ENCODE measurements at places on chromosomes 4 and X.

DNA sequence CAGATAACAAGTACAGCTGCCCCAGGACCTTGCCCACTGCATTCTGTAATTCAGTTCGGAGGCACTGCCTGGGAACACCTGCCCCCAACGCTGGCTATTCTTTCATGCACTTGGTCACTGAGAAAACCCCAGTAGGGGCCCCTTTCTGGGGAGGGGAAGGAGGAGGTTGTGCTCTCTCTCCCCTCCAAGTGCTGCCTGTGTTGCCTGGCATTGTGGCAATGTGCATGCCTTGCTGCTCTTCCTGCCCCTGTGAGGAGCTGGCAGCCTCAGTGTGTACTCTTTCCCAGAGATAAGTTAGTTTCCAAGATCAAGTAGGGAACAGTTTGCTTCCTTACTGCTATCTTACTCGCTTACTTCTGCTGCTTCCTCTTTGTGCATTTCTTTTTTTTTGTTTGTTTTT is 90.8 kb downstream of the AASDH start:
- no peak for DNase-seq

GRCh38 chr4:121041307-121042090 is 30.8 kb downstream of the NDNF start:
- no peak for DNase-seq

- DNase-seq, result no peak
Observed at GRCh38 chr4:32840461-32841189, 2120.5 kb downstream of the PCDH7 start.

GRCh38 chr4:67713529-67714247 is 12.7 kb upstream of the UBA6 start:
- DNase-seq, result no peak

DNA sequence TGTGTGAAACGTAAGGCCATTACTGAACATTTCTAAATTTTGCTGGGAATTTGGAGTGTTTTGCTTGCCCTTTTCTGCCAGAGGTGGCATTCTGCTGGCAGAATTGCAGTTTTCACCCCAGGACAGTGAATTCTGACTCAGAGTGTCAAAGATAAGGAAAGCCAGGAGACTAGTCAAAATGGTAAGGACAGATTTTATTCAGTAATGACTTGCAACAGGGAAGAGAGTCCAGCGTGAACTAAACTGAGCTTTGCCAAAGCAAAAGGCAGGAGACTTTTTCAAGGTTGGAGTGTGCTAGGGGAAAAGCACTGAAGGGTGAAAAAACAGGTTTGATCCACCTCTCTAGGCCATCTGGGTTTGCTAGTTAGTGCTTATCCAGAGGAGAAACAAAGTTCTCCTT is 19.4 kb downstream of the MRFAP1 start:
- DNase-seq, result no peak

DNA sequence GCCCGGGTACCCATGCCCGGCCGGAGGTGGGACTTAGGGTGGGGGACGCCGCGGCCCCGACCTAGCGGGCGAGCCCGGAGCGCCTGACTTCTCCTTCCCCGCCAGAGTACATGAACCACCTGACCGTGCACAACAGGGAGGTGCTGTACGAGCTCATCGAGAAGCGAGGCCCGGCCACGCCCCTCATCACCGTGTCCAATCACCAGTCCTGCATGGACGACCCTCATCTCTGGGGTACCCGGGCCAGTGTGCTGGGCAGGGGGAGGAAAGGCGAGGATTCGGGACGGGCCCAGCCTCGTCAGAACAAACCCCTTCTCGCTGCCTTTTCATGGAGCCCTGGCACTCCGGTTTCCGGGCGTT is 622 bp downstream of the TAFAZZIN start:
- DNase-seq, result peak; percentile 64

- DNase-seq, result no peak
Observed at GRCh38 chrX:123525123-123525725, 207.6 kb downstream of the THOC2 start.

GRCh38 chr4:133151691-133152329 is 2.7 kb downstream of the PCDH10 start:
- DNase-seq, result no peak

- DNase-seq, result no peak
Observed at GRCh38 chr4:86006057-86006456, 353.8 kb downstream of the MAPK10 start.

GRCh38 chr4:187726485-187726884 is 269.1 kb upstream of the ZFP42 start:
- no peak for DNase-seq

- DNase-seq, result no peak
Observed at GRCh38 chr4:2318885-2319284, 57.0 kb upstream of the MXD4 start.

GRCh38 chrX:2782171-2782570 is 30.3 kb downstream of the XG start:
- DNase-seq, result no peak

GRCh38 chr4:38125816-38126215 is 165.6 kb downstream of the PTTG2 start:
- DNase-seq, result peak; percentile 74

DNA sequence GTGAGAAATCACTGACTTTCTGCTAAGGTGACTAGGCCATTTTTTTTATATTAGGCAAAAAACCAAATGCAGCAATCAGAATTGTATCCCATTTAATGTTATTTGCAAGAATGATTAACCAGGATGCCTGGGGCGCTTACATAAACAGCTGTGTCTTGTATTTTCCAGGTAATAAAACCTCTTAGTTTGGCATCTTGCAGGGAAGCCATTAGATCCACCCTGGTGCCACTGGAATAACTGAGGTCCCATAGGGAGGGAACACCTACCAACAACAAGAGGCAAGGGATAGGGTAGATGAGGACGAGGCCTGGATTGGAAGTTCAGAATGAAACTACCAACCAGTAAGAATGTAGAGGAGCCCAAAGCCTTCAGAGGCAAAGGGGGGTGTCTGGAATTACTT is 288.3 kb downstream of the ARHGAP24 start:
- DNase-seq, result no peak

DNA sequence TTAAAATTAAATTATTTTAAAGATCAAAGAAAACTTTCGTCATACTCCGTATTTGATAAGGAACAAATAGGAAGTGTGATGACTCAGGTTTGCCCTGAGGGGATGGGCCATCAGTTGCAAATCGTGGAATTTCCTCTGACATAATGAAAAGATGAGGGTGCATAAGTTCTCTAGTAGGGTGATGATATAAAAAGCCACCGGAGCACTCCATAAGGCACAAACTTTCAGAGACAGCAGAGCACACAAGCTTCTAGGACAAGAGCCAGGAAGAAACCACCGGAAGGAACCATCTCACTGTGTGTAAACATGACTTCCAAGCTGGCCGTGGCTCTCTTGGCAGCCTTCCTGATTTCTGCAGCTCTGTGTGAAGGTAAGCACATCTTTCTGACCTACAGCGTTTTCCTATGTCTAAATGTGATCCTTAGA is at the start of gene CXCL8:
Gene CXCL8, plus strand, starts transcription at position 217 of the 426 bp plus-strand sequence. Its CDS starts 90 bp downstream, at position 307.
- peak; percentile 79 for DNase-seq

DNA sequence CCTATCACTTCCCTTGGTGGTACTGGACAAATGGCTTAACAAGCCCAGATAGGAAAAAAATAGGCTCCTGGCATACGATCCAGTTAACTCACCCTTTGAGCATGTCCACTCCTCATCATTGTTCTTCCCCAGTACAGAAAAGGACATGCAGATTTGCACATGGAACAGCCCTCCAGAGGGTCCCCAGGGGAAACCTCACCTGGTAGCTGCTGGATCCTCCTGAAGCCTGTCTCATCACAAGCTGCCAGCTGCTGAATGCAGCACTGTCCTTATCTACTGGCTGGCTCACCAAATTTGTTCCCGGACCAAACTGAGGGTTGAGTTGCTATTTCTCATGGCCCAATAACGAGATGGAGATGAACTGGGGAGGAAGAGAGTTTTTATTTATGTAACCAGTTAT is 49.4 kb downstream of the SERTM2 start:
- no peak for DNase-seq

DNA sequence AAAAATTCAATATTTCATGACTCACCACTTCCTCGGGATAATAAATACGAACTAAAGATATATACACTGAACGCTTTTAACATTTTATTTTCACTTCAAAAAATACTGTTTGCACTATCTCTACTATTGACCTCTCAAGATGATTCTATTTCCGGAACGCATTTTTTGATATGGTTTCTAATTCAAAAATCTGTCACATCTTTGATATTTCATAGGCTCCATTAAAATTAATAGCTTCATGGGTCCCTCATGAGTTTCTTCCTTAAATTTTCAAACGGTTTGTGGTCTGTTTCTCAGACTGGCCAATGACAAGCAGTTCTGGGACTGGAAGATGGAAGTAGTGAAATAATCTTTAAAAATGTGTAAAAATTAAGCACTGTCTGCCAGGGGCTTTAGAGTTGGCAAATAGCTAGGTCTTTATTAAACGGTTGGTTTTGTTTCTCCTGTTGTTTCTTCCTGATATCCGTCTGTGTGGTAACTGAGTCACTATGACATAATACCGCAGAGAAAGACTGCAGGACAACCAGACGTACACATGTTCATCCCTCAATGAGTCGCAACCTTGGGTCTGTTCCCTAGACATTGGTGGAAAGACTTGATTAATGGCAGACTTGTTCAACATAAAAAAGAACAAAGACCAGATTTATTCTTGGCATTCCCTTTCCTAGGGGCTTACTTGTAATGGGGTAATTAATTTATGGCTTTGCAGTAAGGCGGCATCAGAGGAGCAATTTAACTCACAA is 133.8 kb downstream of the PALLD start:
- DNase-seq, result no peak

- no peak for DNase-seq
Observed at GRCh38 chrX:123695242-123695641, 37.6 kb downstream of the THOC2 start.

- DNase-seq, result no peak
Observed at GRCh38 chr4:157781361-157781760, 391.5 kb downstream of the GASK1B start.

DNA sequence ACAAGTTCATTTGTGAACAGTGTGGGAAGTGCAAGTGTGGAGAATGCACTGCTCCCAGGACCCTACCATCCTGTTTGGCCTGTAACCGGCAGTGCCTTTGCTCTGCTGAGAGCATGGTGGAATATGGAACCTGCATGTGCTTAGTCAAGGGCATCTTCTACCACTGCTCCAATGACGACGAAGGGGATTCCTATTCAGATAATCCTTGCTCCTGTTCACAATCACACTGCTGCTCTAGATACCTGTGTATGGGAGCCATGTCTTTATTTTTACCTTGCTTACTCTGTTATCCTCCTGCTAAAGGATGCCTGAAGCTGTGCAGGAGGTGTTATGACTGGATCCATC is 5.5 kb downstream of the SPRY1 start:
- no peak for DNase-seq

DNA sequence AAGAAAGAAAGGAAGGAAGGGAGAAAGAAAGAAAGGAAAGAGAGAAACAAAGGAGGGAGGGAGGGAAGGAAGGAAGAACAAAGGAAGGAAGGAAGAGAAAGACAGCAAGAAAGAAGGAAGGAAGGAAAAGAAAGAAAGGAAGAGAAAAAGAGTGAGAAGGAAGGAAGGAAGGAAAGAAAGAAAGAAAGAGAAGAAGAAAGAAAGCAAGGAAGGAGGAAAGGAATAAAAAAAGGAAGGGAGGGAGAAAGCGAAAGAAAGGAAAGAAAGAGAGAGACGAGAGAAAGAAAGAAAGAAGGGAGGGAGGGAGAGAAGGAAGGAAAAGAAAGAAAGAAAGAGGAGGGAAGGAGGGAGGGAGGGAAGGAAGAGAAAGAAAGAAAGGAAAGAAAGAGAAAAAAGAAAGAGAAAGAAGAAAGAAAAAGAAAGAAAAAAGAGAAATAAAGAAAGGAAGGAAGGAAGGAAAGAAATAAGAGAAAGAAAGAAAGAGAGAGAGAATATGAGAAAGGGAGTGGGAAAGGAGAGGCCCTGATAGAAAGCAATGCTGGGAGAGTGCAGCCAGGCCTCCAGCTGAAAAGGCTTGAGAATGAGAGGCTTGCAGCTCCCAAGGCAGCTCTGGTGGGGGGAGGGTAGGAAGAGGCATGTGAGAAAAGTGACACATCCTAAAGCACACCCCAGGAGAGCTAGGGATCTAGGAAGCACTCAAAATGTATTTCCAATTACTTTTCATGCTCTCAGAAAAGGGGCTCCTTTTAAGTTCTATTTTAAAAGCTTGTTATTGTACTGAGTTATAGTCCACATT is 134.0 kb upstream of the ZIC3 start:
- no peak for DNase-seq

- no peak for DNase-seq
Observed at GRCh38 chr4:140140566-140140965, 13.4 kb downstream of the MAML3 start.

- no peak for DNase-seq
Observed at GRCh38 chrX:153825042-153825441, 5.3 kb downstream of the PDZD4 start.

- no peak for DNase-seq
Observed at GRCh38 chrX:23118163-23118562, 118.4 kb downstream of the DDX53 start.

GRCh38 chr4:40193016-40193571 is 3.7 kb upstream of the RHOH start:
- DNase-seq, result no peak

- no peak for DNase-seq
Observed at GRCh38 chr4:23441530-23442069, 448.2 kb downstream of the PPARGC1A start.

GRCh38 chr4:16995451-16995850 is 97.0 kb upstream of the LDB2 start:
- no peak for DNase-seq

DNA sequence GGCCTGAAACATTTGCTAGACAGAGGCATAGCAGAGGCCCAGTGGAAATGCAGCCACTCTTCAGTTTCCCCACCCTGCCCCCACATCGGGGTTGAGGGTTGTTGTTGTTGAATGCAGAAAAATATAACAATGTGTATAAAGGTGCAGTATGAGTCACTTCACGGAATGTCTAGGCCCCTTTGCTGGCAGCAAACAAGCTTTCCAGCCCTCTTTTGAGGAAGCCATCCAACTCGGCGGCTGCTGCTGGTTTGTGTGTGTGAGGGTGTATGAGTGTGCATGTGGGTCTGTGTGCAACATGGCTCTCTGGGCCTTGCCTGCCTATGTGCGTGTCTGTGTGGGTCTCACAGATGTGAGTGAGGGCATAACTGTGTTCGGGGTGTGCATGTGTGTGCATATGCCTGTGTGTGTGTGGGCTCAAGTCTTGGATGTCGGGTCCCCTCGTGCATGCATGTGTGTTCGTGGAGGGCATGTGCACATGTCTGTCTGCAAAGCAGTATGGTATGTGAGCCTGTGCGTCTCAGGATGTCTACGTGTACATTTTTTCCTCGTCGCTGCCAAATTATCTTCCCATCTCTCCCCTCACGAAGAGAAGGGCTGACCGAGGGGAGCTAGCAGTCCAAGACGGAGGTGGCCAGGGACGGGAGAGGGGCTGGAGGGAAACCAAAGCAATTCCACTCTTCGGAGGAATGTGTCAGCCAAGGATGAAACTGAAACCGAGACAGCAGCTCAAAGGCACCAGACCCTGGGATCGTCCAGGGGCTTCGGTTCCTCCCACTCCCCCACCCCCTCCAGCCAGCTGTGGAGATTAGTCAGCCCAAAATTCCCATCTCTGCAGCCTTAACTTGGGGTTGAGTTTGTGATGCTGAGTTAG is 8.4 kb upstream of the ELF4 start:
- DNase-seq, result no peak

GRCh38 chrX:126485409-126485808 is 67.2 kb downstream of the DCAF12L1 start:
- no peak for DNase-seq

Measured in inflammatory macrophage (primary cell).